Activated CD4-positive, alpha-beta memory T cell treated with anti-CD3 and anti-CD28 coated beads for 36 hours (primary cell): ENCODE measurements at places on chromosomes 5 and 9. TPM values are rescaled to one million over a fixed set of nuclear protein-coding genes. Genes with fewer than 3 reads are reported as not detected.
A peak's percentile ranks its signal among the peaks of the same experiment; 100 is the strongest.

DNA sequence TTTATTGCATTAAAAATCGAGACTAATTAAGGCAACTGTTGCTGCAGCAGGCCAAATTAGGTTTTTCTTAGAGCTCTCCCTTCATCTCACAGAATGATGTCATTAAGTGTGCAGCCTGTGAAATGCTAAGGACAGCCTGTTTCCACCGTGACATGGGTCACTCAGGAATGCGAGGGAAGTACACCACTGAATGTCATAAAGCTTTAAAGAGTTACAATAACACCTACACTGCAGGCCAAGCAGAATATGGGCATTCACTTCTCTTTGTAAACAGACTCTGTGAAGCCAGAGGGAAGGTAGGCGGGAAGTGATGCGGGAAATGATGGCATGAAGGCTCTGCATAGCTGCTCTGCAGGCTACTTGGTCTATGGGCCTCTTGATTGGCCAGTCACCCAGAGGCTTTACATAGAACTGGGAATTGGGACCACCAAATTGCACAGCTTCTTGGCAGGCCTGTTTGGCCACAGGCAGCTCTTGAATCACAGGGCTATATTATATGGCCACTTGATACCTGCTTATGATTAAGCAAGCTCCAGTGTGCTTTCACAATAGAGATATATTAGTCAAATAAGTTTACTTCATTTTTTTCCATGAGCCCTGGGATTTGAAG is 28.4 kb upstream of the AOPEP start:
- no peaks in the 10 kb centered on the region for H3K4me1 ChIP-seq
- no peak for DNase-seq
- peaks cover 11% of the 10 kb centered on the region for H3K27me3 ChIP-seq
- H3K27ac ChIP-seq = no peak overlapping the region

GRCh38 chr5:149379818-149380374 is 804 bp upstream of the IL17B start:
- no peak overlapping the region for H3K4me3 ChIP-seq
- no peaks in the 10 kb centered on the region for H3K4me1 ChIP-seq
- no peak for DNase-seq

DNA sequence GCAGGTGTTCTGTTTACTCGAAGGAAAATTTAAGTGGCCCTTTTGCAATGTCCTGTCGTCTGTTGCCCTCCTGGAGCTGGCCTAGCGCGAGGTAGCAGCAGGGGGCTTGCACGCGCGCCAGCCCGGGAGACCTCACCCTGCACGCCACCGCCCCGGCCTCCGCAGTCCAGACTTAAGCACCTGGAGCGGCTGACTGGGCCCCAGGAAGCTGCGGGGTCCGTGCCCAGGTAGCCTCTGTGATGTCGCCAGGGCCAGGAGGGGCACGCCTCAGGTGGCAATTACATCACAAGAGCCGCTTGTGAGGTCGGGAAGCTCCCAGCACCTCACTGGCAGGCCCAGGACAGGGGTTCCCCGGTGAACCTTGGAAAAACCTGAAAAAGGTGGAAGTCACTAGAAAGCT is at the start of gene SAXO1:
SAXO1 (minus strand) TSS at position 195 of the 400 bp plus-strand sequence. CDS start 301 bp downstream, outside the sequence.
- H3K36me3 ChIP-seq = no peaks in the 10 kb centered on the region
- peaks cover 4% of the 10 kb centered on the region for H3K27me3 ChIP-seq
- no peaks in the 10 kb centered on the region for H3K4me1 ChIP-seq
- no peak within 1 kb of the TSS for H3K27ac ChIP-seq
- no peak for DNase-seq

DNA sequence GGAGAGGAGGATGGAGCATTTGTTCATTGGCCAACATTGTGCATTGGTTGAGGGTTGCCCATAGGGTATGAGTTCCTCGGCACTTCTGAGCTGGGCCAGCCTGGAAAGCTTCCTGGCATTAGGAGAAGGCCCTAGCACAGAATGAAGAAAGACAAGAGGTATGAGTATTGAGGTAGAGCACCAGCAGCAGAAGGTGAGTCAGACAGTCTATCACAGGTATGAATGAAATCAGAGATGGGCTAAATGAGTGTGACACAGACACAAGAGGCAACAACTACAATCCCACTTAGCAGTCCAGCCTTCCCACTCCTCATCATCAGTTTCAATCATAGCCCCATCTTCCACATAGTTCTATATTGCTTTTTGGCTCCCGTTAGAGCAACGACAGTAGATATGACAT is 25.4 kb upstream of the TGFBR1 start:
- peaks cover 21% of the 10 kb centered on the region for H3K4me1 ChIP-seq
- DNase-seq = no peak
- no peaks in the 10 kb centered on the region for H3K27me3 ChIP-seq

DNA sequence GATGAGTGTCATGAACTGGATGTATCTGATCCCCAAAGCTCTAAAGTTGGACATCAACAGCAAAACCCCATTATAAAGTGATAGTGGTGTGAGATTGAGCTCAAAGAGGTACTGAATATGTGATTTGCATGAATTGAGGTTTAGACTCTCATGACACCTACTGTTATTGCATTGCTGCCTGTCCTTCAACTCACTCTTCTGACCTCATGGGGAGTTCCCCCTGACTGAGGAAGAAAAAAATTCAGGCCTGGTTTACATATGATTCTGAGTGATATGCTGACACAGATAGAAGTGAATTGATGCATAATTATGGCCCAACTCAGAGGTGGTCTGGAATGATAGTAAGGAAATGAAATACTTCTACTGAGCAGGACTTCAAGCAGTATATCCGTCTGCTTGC is 76.2 kb upstream of the CHD1 start:
- H3K27ac ChIP-seq = no peak overlapping the region
- H3K4me1 ChIP-seq = peaks cover 16% of the 10 kb centered on the region
- DNase-seq = peak; percentile 35
- no peak overlapping the region for H3K4me3 ChIP-seq
- no peaks in the 10 kb centered on the region for H3K27me3 ChIP-seq

C5orf58 gene
- total RNA-seq = not detected

PTGES gene
- not detected for total RNA-seq

HAPLN1 gene
- not detected for total RNA-seq
